NCI-H510A (cell line): ENCODE measurements at places on chromosomes 4 and X.

DNA sequence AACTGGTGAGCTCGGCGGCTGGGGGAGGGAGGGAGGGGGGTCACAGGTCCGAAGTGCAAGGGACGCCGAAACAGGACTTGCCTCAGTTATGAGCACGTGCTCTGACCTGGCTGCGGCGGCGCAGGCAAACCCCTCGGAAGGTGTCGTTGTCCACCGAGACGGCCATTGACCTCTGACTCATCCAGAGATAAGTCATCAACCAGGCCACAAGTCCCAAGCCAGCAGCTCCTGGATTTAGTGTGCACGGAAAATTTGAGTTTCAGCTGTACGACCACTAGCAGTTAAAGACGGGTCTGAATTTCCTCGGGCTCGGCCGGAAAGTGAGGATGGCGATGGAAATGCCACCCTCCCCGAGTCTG is 674 bp downstream of the SH3D19 start:
- no peak for DNase-seq

- no peak for DNase-seq
Observed at GRCh38 chr4:38804654-38805295, at the start of gene TLR1. TLR1 (minus strand) TSS chr4:38804791; CDS start chr4:38798831, 5,960 bp downstream.

- no peak for DNase-seq
Observed at GRCh38 chrX:109190542-109190941, 291.3 kb downstream of the GUCY2F start.

DNA sequence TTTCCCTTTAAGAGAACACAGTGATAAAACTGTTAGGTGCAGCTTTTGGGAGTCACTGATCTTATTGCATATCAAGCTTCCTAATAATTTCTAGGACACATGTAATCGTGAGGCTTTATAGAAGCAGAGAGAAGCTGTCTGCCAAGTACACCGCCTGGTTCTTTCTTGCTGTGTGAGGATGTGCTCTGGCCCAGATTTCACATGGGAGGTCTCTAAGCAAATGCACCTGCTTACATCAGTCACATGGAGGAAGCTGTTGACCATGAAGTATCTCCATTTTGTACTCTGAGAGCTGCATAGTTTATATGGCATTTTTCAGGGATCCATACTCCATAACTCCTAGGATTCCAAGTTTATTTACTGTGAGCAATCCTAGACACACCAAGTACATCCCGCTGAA is 37.1 kb downstream of the RGS12 start:
- no peak for DNase-seq

DNA sequence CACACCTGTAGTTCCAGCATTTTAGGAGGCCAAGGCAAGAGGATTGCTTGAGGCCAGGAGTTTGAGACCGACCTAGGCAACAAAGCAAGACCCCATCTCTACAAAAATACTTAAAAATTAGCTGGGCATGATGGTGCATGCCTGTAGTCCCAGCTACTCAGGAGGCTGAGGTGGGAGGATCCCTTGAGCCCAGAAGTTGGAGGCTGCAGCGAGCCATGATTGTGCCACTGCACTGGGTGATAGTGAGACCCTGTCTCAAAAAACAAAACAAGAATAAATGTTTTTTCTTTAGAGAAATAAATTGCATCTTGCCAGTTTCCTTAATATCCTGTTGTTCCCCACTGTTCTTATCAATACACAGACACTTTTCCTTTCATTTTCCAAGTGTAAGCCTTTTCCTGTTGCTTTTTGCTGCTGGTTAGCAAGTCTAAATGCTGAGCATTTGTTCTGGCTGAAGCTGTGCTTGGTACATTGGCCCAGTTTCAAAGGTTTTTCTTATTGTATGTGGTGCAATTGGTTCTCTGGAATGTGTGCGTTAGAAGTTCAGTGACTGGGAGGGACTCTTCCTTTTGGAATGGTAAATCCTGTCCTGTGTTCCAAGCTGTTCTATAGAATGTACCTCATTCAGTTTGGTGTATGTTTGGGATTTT is 98.2 kb downstream of the AFF1 start:
- DNase-seq = no peak

- DNase-seq = no peak
Observed at GRCh38 chr4:8745005-8745790, 126.4 kb downstream of the HMX1 start.

GRCh38 chrX:1601051-1601767 is 9.8 kb downstream of the AKAP17A start:
- no peak for DNase-seq

- no peak for DNase-seq
Observed at GRCh38 chr4:4436244-4436823, 49.4 kb downstream of the NSG1 start.

DNA sequence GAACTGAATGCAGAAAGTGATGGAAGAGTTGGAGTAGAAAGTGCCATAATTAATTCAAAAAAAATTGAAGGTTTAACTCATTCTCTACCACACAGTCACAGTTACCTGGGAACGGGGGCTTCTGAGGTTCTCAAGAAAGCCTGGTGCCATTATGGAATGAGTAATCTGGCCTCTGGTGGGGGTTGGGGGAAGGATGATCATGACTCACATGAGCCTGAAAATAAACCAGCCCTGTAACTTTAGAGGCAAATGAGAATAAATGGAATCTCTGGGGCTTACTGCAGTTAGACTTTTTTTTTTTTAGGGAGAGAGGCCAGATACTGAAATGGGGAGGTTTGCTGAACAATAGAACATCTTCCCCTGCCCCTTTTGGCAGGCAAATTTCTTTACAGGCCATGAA is 55.3 kb downstream of the SOD3 start:
- DNase-seq = no peak
